ENCODE measurements at places on chromosomes 5 and 9. TPM values are rescaled to one million over a fixed set of nuclear protein-coding genes. Genes with fewer than 3 reads are reported as not detected.

DNA sequence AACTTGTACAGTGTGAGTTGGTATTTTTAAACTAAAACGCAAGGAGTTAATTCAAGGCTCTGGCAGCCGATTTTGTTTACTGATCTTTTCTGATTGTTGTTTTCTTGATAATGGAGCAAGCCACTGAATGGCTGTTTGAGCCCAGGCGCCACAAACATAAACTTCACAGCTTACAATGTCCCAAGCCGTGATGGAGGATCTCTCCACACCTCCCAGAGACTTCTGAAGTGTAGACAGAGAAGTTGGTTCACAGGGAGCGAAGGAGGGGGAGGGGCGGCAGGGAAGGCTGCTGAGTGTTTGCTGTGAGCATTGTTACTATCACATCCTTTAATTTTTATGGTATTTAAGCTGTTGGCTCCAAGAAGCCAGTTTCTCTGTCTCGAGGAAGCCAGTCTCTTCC lies 14.7 kb downstream of the ISL1 start:
- no peak for DNase-seq

The ACTBL2 gene
- not detected for total RNA-seq

The CEL gene
- 1.5 TPM for total RNA-seq

The PRLR gene
- 22.2 TPM for total RNA-seq

All from HepG2 (cell line).